ENCODE measurements at places on chromosomes 3 and 15. TPM values are rescaled to one million over a fixed set of nuclear protein-coding genes. Genes with fewer than 3 reads are reported as not detected.

The NMNAT3 gene
- total RNA-seq = 15.0 TPM

GRCh38 chr3:126816986-126817777 is 113.1 kb downstream of the CHCHD6 start:
- peak; percentile 38 for DNase-seq

- DNase-seq = no peak
Observed at GRCh38 chr3:134249296-134249841, 1.3 kb downstream of the RYK start.

DNA sequence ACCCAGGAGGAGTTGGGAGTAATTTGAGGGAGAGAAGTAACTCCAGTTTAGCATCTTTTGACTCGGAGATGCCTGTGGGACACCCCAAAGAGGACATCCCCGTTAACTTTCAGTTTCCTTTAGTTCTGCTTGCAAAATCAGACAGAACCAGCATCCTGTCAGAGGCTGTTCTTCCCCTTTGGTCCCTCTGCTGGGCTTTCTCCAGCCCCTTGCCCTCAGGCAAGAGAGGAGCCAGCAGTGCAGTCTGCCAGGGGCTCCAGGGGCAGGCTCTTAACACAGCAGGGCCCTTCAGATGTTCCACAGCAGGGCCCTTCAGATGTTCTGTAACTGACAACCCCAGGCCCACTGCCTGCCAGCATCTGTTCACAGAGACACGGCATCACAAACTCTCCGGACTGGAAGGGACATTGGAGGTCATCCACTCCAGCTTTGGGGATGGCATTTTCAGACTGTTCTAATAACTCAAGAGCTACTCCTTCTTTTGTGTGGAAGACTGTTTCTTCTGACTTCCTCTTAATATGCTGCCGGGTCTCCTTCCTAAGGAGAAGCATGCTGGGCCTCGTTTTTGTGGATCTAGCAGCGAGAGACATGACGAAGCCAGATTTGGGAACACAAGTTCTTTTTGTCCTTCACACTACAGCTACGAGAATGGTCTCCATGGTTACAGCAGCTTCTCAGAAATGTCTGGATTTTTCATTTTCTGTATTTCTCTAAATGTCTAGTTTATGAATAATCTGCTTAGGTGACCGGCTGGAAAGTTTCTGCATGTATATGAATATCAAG is 51.9 kb downstream of the KY start:
- DNase-seq = no peak

DNA sequence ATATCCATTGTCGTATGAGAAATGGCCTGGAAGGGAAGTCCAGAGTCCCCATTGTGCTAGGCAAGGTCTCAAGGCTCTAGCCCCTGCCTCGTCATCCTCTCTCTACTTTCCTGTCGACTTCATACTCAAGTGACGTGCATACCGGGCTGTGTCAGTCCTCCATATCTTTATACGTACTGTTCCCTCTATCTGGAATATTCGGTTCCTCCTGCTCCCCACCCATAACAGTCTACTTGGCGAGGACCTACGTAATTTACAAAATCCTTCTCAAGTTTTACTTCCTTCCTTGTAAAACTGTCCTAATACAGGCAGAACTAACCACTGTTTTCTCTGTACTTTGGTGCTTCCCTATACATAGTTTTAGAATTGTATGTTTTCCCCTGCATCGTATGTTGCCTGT is 2.2 kb upstream of the ALPK3 start:
- no peak for DNase-seq

DNA sequence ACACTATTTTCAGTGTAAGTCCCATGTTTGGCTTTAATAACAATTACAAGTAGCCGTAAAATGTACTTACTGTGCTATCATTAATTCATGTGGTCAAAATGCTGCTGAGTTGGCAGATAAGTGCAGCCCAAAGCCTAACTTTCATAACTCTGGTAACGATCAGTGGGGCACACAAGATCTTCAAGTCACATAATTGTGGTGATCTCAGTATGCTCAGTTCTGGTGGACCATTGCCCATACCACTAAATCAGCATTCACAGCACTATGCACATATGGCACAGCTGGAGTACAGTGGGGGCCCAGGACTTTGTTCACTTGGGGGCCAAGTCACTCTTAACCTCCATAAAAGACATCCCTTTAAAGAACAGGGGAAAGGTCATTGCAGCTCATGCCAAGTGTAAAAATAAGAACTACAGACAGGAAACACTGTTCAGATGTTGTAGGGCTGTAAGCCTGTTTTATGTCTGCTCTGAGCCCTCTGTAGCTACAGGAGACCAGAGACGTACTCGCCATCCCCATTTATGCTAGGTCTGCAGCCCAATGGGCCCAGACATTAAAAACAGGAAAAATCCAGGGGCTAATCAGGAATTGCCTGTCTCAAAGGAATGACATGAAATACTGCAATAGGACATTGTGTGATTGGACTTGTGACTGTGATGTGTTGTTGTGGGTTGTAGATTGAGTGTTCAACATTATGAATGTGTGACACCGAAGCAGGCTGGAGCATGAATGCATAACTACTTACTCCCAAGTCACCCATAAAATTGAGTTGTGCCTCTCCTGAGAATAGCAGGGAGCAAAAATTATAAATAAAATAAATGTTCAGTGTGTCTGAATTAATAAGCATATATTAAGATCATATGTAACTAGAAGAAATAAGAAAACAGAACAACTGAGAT is 282.5 kb upstream of the EPHA3 start:
- no peak for DNase-seq
